ENCODE measurements at places on chromosomes 1 and 21.

- no peak for DNase-seq
Observed at GRCh38 chr1:21924503-21925005, 12.6 kb downstream of the HSPG2 start.

GRCh38 chr1:8858888-8859706 is 19.4 kb downstream of the ENO1 start:
- no peak for DNase-seq

- no peak for DNase-seq
Observed at GRCh38 chr21:14382486-14382834, 486 bp downstream of the HSPA13 start.

- DNase-seq = no peak
Observed at GRCh38 chr1:52653207-52653849, 20.4 kb downstream of the SHISAL2A start.

- no peak for DNase-seq
Observed at GRCh38 chr1:162366149-162366548, 10.5 kb downstream of the SPATA46 start.

GRCh38 chr1:56496821-56497772 is 82.3 kb downstream of the PLPP3 start:
- no peak for DNase-seq

- DNase-seq = no peak
Observed at GRCh38 chr1:68268896-68269483, 36.7 kb upstream of the WLS start.

Data from activated naive CD8-positive, alpha-beta T cell treated with anti-CD3 and anti-CD28 coated beads, Interleukin-2, amount 10 ng/mL, durations not matched to agents 7 days and 5 days (primary cell).